Stomach (tissue), 19 donors: ENCODE measurements at places on chromosomes 1 and 21. TPM values are rescaled to one million over a fixed set of nuclear protein-coding genes. Genes with fewer than 3 reads are reported as not detected.
A peak's percentile ranks its signal among the peaks of the same experiment; 100 is the strongest.

- no peak for DNase-seq
- H3K27ac ChIP-seq = peak overlapping the region; percentile 93
- H3K27me3 ChIP-seq = no peaks in the 10 kb centered on the region
These were observed 9.4 kb upstream of the LMNA start for GRCh38 chr1:156104861-156105832.

DNA sequence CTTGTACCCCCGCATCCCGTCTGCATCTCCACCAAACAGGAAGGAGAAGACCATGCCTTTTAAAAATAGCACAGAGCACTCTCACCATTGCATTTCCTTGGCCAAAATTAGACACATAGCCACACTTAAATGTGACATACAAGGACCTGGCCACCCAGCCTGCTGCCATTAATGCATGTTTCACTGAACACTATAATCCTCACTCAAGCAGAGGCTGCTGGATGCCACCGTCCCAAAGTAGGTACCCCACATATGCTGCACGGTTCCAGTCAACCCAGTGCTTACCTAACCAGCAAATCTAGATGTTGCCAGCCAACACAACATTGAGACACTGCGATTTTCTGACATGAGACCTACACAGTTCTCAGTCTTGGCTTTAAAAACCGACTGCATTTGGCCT is 107.7 kb downstream of the ADSS2 start:
- no peaks in the 10 kb centered on the region for H3K27me3 ChIP-seq
- peaks cover 16% of the 10 kb centered on the region for H3K4me1 ChIP-seq
- H3K36me3 ChIP-seq = no peaks in the 10 kb centered on the region
- no peak for DNase-seq
- H3K27ac ChIP-seq = no peak overlapping the region
- no peak overlapping the region for H3K4me3 ChIP-seq

The CYYR1 gene
- polyA plus RNA-seq = 5.4 TPM

The NMNAT2 gene
- 0.13 TPM for polyA plus RNA-seq

- H3K4me1 ChIP-seq = peaks cover 62% of the 10 kb centered on the region
- H3K4me3 ChIP-seq = no peak overlapping the region
- H3K27ac ChIP-seq = peak overlapping the region; percentile 73
- H3K36me3 ChIP-seq = no peaks in the 10 kb centered on the region
These were observed 24.2 kb upstream of the SYDE2 start for GRCh38 chr1:85224734-85225623.

GRCh38 chr1:207495801-207496792 is at the start of gene CR1:
TSS of gene CR1 (plus strand) at chr1:207496157. CDS start at chr1:207496268, 111 bp downstream.
- H3K27ac ChIP-seq = peak within 1 kb of the TSS; percentile 58
- H3K27me3 ChIP-seq = no peaks in the 10 kb centered on the region
- H3K4me1 ChIP-seq = peaks cover 10% of the 10 kb centered on the region
- DNase-seq = peak; percentile 31

The ICOSLG gene
- 1.8 TPM for polyA plus RNA-seq

DNA sequence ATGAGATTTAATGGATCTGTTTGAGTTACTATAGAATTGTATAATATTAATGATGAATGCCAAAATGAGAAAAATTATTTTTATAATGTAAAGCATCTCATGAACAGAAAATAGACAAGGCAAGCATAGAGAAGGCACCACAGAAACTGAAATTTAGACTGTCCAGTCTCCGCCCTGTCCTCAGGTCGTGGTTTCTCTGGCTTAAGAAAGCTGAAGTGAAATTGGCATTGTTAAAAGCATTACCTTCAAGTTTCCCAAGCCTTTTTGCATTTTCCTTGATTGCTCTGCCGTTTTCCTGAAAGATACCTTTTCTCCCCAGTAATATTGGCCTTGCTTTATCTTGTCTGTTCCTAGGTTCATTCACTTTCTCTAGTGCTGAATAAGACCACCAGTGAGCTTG is 58.0 kb downstream of the VPS13D start:
- H3K4me3 ChIP-seq = no peak overlapping the region
- no peak for DNase-seq
- H3K36me3 ChIP-seq = peaks cover 85% of the 10 kb centered on the region
- H3K27me3 ChIP-seq = no peaks in the 10 kb centered on the region
- H3K27ac ChIP-seq = no peak overlapping the region

- no peaks in the 10 kb centered on the region for H3K27me3 ChIP-seq
- H3K36me3 ChIP-seq = no peaks in the 10 kb centered on the region
- DNase-seq = peak; percentile 26
- H3K4me3 ChIP-seq = peak overlapping the region; percentile 92
These were observed 1.2 kb downstream of the ACBD3 start for GRCh38 chr1:226185141-226186036.

The KLHDC9 gene
- 5.3 TPM for polyA plus RNA-seq

The IRF6 gene
- polyA plus RNA-seq = 19.5 TPM

The KRTAP10-4 gene
- polyA plus RNA-seq = not detected

DNA sequence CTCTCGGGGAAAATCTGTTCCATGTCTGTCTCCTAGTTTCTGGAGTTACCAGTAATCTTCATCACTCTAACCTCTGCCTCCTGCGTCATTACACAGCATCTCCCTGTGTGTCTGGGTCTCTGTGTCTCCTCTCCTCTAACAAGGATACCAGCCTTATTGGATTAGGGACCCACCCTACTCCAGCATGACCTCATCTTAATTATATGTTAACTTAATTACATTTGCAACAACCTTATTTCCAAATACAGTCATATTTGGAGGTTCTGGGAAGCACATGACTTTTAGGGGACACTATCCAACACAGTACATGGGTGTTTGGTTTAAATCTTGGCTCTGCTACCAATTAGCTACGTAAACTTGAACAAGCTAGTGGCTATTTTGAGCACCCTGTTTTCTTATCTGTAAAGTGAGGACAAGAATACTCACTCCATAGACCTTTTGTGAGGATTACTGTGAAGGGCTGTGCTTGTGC is 83.9 kb upstream of the SGIP1 start:
- no peak for DNase-seq
- H3K27ac ChIP-seq = no peak overlapping the region
- peaks cover 9% of the 10 kb centered on the region for H3K4me1 ChIP-seq
- H3K36me3 ChIP-seq = no peaks in the 10 kb centered on the region
- H3K27me3 ChIP-seq = no peaks in the 10 kb centered on the region

- H3K27me3 ChIP-seq = no peaks in the 10 kb centered on the region
- no peak overlapping the region for H3K27ac ChIP-seq
- DNase-seq = no peak
- H3K4me1 ChIP-seq = no peaks in the 10 kb centered on the region
- no peak overlapping the region for H3K4me3 ChIP-seq
These were observed 49.8 kb downstream of the GIPC2 start for GRCh38 chr1:78095593-78095992.

DNA sequence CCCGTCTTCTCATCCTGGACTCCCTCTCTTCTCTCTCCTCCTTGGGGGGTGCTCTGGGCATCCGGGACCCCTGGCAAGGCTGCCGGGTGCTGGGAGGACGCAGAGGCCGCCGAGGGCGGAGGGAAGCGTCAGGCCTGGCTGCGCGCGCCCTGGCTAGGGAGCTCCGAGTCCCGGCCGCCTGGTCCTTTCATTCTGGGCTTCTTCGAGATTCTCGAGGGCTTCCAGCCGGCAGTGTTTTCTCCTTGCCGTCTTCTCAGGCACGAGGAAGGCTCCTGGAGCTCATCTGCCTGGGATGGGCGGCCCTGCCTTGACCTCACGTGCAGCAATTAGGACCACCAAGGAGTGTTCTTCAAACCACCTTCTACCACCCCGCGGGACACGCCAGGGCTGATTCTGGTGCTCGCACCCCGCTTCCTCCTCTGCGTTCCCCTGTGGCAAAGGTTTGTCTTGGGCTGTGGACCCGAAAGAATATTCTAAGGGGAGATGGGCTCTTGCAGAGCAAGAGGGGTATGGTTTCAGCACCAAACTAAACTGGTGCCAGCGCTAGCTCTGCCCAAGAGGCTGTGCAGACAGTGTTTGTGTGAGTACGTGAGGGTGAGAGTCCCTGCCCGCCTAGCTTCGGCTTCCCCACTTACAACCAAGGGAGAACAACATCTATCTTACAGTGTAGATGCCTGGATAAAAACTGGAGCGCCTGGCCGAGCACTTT is 36.5 kb downstream of the PIK3CD start:
- H3K4me1 ChIP-seq = peaks cover 33% of the 10 kb centered on the region
- peak overlapping the region; percentile 80 for H3K4me3 ChIP-seq
- peak overlapping the region; percentile 59 for H3K27ac ChIP-seq
- peak; percentile 39 for DNase-seq
- no peaks in the 10 kb centered on the region for H3K27me3 ChIP-seq
- H3K36me3 ChIP-seq = peaks cover 5% of the 10 kb centered on the region

DNA sequence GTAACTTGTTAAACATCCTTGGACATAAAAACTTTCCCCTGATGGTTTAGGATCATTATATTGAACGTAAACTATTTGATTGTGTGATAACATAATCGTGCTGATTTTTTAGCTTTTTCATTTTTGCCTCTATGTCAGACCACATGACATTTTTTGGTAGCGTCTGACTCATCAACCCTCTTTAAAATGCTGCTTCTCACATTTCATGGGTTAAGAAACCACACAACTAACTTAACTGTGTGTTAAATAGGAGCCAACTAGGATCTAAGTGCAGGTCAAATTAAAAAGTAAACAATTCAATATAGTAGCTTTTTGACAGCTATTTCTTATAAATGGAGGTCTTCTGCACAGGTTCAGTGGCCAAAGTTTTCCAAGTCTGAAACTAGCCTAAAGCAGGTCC is 9.8 kb downstream of the BTG3 start:
- H3K4me3 ChIP-seq = no peak overlapping the region
- H3K4me1 ChIP-seq = peaks cover 16% of the 10 kb centered on the region
- no peak overlapping the region for H3K27ac ChIP-seq
- no peaks in the 10 kb centered on the region for H3K27me3 ChIP-seq
- H3K36me3 ChIP-seq = peaks cover 76% of the 10 kb centered on the region

The MEGF6 gene
- polyA plus RNA-seq = 11.3 TPM

GRCh38 chr21:40386294-40386911 is 460.6 kb downstream of the DSCAM start:
- H3K27me3 ChIP-seq = no peaks in the 10 kb centered on the region
- H3K36me3 ChIP-seq = no peaks in the 10 kb centered on the region
- peak; percentile 72 for DNase-seq
- no peak overlapping the region for H3K4me3 ChIP-seq

DNA sequence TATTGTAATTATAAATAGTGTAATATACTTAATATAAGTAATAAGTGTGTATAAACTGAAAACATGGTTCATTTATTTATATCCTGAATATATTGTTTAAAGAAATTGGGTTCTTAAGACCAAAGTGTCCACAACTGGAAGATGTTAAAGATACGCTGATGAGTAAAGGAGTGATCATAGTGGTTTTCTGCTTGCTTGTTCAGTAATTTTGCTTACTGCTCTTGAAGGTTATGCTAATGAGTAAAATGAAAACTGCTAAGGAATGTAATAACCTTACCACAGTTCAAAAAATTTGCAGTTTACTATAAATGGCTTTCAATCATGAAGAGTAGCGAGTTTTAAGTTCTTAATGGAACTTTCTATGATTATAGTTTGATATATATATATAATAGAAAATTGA is 22.0 kb downstream of the DONSON start:
- H3K4me3 ChIP-seq = no peak overlapping the region
- no peaks in the 10 kb centered on the region for H3K27me3 ChIP-seq
- no peaks in the 10 kb centered on the region for H3K4me1 ChIP-seq
- no peak overlapping the region for H3K27ac ChIP-seq
